ENCODE measurements at places on chromosomes 7 and 10. TPM values are rescaled to one million over a fixed set of nuclear protein-coding genes. Genes with fewer than 3 reads are reported as not detected.
A peak's percentile ranks its signal among the peaks of the same experiment; 100 is the strongest.

DNA sequence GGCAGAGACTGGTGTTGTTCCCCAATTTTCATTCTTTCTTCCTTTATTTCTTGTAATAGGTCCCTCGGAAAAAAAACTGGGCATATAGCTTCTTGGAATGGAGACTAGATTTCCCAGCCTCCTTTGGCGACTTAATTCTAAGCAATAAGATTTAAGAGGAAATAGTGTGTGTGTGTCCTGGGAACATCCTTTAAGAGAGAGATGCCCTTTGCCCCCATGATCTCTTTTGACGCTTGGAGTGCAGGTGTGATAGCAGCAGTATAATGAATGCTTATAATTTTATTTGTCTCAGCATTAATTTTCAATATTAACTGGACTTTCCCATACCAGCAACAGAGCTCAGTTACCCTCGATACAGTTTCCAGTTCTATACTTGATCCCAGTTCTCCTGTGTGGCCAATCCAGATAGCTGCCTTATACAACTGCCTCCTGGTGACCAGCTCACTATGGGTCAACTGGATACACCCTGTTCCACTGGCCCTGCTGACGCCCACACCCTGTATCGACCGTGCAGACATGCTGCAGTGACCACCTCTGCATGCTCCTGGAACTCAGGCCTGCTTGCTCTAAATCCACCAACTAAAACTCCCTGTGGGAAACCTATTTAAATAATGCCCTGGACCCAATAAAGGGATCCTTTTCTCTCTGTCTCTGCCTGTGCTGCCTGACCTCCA lies 13.9 kb downstream of the TMEM176A start:
- no peaks in the 10 kb centered on the region for H3K4me1 ChIP-seq
- no peaks in the 10 kb centered on the region for H3K36me3 ChIP-seq
- H3K27me3 ChIP-seq: no peaks in the 10 kb centered on the region
- H3K4me3 ChIP-seq: no peak overlapping the region
- no peak for DNase-seq

GRCh38 chr7:7166318-7166717 lies 16.0 kb upstream of the C1GALT1 start:
- H3K36me3 ChIP-seq: no peaks in the 10 kb centered on the region
- no peak overlapping the region for H3K27ac ChIP-seq
- no peaks in the 10 kb centered on the region for H3K4me1 ChIP-seq
- DNase-seq: no peak
- no peak overlapping the region for H3K4me3 ChIP-seq

DNA sequence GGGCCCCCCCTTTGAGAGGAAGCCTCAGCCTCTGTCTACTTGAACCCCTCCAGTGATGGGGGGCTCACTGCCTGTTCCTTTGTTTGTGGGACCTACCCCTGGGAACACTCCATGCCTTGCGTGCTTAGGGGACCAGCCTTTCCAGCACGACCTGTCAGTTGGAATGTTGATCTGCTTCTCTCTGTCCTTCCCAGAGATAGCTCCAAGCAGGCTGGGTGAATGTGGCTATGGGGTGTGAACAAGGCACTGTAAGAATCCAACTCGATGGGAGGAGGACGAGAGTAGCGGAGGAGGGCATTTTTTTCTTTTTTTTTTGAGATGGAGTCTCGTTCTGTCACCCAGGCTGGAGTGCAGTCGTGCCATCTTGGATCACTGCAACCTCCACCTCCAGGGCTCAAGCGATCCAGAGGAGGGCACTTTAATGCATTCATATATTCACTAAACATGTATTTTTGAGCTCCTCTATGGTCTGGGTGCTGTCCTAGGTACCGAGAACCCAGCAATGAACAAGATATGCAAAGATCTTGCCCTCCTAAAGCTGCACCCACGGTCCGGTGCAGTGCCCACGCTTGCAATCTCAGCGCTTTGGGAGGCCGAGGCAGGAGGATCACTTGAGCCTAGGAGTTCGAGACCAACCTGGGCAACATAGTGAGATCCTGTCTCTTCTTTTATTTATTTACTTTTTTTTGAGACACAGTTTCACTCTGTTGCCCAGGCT lies 8.5 kb downstream of the CLIP2 start:
- H3K27ac ChIP-seq: no peak overlapping the region
- H3K4me3 ChIP-seq: no peak overlapping the region
- no peak for DNase-seq
- H3K27me3 ChIP-seq: no peaks in the 10 kb centered on the region
- H3K4me1 ChIP-seq: peaks cover 29% of the 10 kb centered on the region

Gene ADRB1
- total RNA-seq: not detected

DNA sequence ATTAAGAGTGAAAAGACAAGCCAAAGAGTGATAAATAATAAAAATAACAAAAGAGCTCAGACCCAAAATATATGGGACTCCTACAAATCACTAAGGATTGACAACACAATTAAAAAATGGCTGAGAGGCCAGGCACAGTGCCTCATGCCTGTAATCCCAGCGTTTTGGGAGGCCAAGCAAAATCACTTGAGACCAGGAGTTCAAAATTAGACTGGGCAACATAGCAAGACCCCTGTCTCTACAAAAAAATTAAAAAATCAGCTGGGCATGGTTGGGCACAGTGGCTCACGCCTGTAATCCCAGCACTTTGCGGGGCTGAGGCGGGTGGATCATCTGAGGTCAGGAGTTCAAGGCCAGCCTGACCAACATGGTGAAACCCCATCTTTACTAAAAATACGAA lies 137.3 kb downstream of the IDE start:
- no peak overlapping the region for H3K4me3 ChIP-seq
- no peaks in the 10 kb centered on the region for H3K27me3 ChIP-seq
- no peak for DNase-seq

Gene ACTA2
- 662 TPM for total RNA-seq

Gene HTR5A
- total RNA-seq: not detected

Gene PNLIPRP2
- not detected for total RNA-seq

DNA sequence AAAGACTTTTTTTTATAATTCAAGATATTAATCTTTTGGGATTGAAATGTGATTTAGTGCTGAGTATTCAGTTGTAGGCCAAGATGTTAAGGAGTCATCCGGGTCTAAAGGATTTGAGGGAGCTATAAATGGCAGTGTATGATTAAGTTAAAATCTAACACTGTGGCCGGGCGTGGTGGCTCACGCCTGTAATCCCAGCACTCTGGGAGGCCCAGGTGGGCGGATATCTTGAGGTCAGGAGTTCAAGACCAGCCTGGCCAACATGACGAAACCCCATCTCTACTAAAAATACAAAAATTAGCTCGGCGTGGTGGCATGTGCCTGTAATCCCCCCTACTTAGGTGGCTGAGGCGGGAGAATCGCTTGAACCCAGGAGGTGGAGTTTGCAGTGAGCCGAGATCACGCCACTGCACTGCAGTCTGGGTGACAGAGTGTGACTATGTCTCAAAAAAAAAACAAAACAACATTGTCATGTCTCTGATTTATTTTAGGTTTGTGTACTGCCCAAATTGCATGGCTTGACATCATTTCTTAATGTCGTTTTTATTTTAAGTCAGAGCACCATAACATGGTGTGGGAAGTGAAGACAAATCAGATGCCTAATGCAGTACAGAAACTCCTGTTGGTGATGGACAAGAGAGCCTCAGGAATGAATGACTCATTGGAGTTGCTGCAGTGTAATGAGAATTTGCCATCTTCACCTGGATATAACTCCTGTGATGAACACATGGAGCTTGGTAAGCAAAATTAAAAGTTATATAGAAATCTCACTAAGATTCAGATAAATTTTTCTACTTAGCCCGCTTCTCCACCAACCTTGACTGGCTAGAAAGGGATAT lies 10.7 kb downstream of the HBP1 start:
- peaks cover 16% of the 10 kb centered on the region for H3K4me1 ChIP-seq
- H3K36me3 ChIP-seq: peaks cover 46% of the 10 kb centered on the region
- H3K27ac ChIP-seq: no peak overlapping the region
- no peak overlapping the region for H3K4me3 ChIP-seq
- no peak for DNase-seq

DNA sequence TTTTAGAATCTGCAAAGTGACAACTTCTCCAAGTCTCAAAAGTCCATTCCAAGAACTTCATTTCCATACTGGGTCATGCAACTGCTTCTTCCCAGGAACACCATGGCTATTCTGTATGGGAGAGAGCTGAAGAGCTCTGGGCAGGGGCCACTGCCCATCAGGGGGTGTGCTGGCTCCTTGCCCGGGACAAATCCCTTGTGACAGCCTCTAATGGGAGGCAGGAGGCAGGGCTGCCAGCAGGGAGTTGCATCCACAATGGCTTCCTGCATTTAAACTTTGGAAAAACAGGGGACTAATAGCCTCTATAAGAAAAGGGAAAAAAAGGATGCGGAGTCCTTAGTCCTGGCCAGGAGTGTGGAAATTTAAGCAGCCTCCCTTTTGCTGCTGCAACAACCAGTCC lies 18.4 kb upstream of the FRMD4A start:
- no peaks in the 10 kb centered on the region for H3K4me1 ChIP-seq
- no peak overlapping the region for H3K27ac ChIP-seq
- no peaks in the 10 kb centered on the region for H3K27me3 ChIP-seq
- H3K36me3 ChIP-seq: no peaks in the 10 kb centered on the region
- DNase-seq: no peak

GRCh38 chr10:119517235-119518141 lies 25.0 kb downstream of the RGS10 start:
- no peaks in the 10 kb centered on the region for H3K27me3 ChIP-seq
- peaks cover 4% of the 10 kb centered on the region for H3K4me1 ChIP-seq
- H3K4me3 ChIP-seq: no peak overlapping the region
- DNase-seq: peak; percentile 36

GRCh38 chr10:91006752-91007346 lies 86.0 kb upstream of the ANKRD1 start:
- no peaks in the 10 kb centered on the region for H3K4me1 ChIP-seq
- no peaks in the 10 kb centered on the region for H3K27me3 ChIP-seq
- no peak overlapping the region for H3K4me3 ChIP-seq

Gene HKDC1
- total RNA-seq: not detected

DNA sequence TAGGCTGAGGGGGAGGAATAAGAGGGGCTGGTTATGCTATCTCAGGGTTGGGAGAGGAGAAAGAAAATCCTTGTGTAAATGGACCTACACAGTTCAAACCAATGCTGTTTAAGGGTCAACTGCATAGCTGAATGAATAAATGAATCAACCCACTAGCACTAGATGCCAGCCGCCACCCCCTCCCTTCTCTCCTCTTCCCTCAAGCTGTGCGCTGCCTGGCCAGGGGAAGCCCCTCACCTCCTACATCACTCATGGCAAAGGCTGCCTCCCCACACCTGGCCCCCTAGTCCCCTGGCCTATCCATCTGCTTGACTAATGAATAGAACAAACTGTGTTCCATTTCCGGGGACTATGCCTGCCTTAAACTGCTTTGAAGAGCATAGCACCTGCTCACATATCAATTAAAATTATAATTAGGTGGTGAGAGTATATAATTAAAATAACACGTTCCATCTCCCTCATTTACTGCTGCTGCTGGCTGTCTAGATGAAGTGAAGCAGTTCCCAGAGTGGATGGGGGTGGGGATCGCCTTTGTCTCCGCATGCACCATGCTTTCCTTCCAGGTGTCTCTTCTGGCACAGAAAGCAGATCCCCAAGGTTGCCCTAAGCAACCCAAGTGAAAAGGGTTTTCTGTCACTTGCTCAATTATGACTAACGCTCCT lies 32.6 kb downstream of the GRID1 start:
- H3K4me1 ChIP-seq: no peaks in the 10 kb centered on the region
- no peak overlapping the region for H3K27ac ChIP-seq
- no peaks in the 10 kb centered on the region for H3K36me3 ChIP-seq
- DNase-seq: no peak

GRCh38 chr7:115748123-115748738 lies 282.3 kb downstream of the TFEC start:
- no peaks in the 10 kb centered on the region for H3K4me1 ChIP-seq
- no peak overlapping the region for H3K4me3 ChIP-seq
- DNase-seq: no peak
- H3K27me3 ChIP-seq: no peaks in the 10 kb centered on the region
- H3K27ac ChIP-seq: no peak overlapping the region

DNA sequence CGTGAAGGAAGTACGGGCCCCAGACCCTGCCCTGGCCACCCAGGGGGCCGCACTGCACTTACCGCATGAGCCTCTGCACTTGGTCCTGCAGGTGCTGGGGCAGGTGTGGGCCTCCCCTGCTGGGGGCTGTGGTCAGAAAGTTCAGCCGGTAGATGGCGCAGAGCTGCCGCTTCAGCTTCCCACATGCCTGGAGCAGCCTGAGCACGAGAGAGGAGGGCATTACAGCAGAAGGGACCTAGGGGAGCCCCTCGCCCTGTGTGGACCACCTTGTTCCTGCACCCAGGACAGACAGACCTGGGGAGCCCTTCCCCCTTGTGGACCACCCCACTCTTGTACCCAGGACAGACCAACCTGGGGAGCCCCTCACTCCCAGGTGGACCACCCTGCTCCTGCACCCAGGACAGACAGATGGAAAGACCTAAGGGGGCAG lies 8.7 kb upstream of the PYROXD2 start:
- peaks cover 99% of the 10 kb centered on the region for H3K36me3 ChIP-seq
- H3K4me1 ChIP-seq: no peaks in the 10 kb centered on the region
- H3K4me3 ChIP-seq: no peak overlapping the region
- no peak overlapping the region for H3K27ac ChIP-seq
